ENCODE measurements at places on chromosomes 5 and 9.

- no peak for DNase-seq
These were observed 8.6 kb upstream of the SV2C start for GRCh38 chr5:76074487-76075065.

- DNase-seq = no peak
These were observed 9.4 kb downstream of the KCNT1 start for GRCh38 chr9:135711391-135711790.

- DNase-seq = no peak
These were observed 122.8 kb downstream of the STARD4 start for GRCh38 chr5:111389390-111390082.

GRCh38 chr5:23655674-23656073 is 148.3 kb downstream of the PRDM9 start:
- DNase-seq = no peak

- peak; percentile 0 for DNase-seq
These were observed 66.9 kb upstream of the GLIS3 start for GRCh38 chr9:4366591-4367330.

DNA sequence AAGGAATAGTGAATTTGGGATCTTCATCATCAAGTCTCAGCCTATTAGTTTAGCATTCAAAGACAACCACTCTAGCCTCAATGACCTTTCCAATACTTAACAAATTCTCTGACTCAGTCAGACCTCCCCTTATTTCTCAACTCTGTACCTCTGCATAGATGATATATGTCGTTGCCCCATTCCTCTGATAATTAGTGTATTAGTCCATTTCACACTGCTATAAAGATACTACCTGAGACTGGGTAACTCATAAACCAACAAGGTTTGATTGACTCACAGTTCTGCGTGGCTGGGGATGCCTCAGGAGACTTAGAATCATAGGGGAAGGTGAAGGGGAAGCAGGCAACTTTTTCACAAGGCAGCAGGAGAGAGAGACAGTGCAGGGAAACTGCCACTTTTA is 8.9 kb downstream of the MRPL22 start:
- no peak for DNase-seq

DNA sequence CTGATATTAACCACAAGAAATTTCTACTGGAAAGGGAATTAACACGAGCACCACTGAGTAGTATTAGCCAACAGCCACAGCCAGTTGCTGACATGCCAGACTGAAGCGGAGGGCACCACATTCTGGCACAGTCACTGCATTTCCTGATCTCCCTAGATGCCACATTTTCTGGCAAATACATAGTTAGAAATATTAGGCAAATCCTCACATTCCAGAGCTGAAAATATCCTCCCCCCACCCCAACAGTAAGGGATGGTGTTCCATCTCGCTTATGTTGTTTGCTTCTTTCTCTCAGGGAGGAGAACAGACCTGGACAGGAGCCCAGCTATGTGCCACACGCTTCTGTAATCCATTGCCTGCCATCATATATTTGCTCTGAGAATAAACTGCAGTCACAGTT is 32.8 kb upstream of the MCTP1 start:
- no peak for DNase-seq

DNA sequence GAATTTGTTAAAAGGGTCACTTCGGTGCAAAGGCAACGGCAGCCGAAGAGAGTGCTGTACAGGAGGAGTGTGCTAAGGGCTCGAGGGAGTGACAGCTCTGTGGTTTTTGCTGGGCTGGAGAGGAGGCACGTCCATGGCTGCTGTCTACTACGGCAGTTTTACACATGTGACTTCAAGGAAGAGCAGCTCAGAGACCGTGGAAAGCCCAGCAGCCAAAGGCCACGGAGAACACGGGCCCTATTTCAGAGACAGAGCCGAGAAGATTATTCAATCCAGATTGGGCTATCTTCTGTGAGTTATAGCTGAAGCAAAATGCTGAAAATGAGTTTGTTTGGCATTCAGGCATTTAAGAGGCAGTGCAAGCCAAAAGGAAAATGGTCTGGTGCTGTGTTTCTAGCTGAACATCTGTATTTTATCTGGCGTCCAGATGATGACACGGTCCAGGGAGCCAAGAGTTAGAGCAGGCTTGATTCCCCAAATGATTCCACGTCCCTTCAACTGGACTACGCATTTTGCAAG is 96.4 kb downstream of the RFK start:
- no peak for DNase-seq

- no peak for DNase-seq
These were observed 11.3 kb upstream of the MIER3 start for GRCh38 chr5:56963246-56963645.

DNA sequence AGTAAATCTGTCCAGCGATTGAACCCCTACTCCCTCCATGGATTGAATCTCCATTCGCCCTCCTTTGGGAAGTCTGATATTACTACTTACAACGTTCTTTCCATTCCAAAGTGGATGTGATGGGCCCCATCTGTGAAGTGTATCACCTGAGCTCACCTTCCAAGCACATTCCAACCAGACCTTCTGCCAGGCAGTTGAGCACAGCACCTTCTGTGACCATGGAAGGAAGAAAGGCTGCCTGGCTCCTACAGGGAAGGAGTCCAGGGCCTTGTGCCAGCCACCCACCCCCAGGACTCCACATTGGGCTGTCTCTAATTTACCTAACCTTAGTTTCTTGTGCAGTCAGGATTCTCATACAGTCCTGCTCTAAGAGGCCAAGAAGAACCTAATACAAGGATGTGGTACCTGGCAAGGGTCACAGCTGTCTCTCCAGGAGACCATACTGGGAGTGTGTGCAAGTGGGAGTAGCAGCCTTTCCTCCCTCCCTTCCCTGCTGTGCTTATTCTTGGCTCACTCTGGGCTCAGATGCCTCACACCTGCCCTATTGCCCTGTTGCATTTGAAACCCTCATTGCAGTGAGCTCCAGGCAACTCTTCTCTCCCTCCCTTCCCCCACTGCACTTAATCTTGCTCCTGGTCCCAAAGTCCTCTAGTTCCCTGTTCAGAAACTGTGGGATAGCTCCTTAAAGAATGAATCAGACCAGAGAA is 116.1 kb downstream of the NRG2 start:
- no peak for DNase-seq

All from stimulated activated CD8-positive, alpha-beta memory T cell treated with anti-CD3 and anti-CD28 coated beads, Interleukin-2, amount 100 ng/mL, for 1 hour (primary cell).